ENCODE measurements at places on chromosomes 1 and 21.
A peak's percentile ranks its signal among the peaks of the same experiment; 100 is the strongest.

GRCh38 chr21:22796147-22796546 lies 1797.9 kb downstream of the NCAM2 start:
- no peak for DNase-seq

GRCh38 chr1:36635284-36635683 lies 152.6 kb upstream of the CSF3R start:
- no peak for DNase-seq

DNA sequence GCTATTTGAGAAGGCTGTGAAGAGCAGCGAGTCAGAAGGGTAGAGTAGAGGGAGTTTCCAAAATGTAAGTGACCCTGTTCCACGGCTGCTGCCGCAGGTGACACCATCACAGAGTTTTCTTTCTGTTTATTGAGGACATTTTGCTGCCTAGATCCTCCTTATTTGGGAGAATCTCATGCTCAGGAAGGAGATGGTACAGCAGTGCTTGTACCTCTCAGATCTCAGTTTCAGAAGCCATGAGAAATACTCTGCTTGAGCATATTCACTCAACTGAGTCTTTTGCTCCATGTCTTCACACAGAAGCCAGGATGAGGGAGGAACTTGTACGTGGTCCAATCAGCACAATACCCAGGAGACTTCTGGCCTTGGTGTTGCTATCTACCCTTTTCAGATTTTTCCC lies 1.6 kb downstream of the LCE7A start:
- DNase-seq, result no peak

GRCh38 chr1:151131701-151132334 lies 14.6 kb downstream of the SEMA6C start:
- no peak for DNase-seq

DNA sequence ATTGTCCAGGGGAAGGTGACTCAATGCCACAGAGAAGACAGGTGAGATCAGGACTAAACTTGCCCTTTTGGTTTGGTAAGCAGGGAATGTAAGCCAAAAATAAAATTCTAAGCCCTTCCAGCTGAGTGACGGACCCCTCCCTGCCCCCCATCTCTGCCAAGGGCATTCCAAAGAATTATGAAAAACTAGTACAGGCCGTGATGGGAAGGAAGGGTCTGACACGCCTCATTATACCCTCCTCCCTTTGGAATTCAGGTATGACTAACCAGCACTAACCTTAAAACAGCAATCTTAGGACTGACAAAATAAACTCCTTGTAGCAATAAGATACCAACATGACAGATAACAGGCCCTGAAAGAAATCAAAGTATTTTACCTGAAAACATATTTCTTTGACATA lies 99.6 kb downstream of the GABPA start:
- no peak for DNase-seq

GRCh38 chr1:53580009-53580400 lies 120.8 kb downstream of the DMRTB1 start:
- DNase-seq, result no peak

- DNase-seq, result no peak
These were observed 103.0 kb downstream of the PTGS2 start for GRCh38 chr1:186577216-186577615.

GRCh38 chr1:91631718-91632330 lies 131.2 kb downstream of the CDC7 start:
- no peak for DNase-seq

DNA sequence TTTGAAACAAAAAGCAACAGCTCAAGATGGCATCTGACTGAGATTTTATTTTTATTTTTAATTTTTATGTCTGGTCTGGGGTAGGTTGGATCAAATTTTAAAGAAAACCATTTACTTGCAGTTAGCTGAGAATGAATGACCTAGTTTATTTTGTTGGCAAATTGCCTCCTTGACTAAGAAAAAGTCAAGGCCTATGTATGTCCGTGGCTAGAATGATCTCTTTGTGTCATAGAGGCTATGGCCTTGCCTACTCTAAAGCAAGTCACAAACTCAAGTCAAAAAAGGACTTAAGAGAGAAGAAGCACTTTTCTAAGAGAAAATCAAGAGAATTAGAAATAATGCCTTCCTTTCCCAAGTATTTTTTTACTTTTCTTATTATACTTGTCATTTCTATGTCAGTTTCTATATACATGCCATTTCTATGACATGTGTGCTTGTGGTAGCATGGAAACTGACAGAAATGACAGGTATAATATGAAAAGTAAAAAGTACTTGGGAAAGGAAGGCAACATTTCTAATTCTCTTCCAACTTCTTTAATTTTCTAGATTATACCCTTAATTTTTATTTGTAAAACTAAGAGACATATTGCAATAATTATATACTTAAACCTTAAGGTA lies 136.7 kb downstream of the CENPF start:
- no peak for DNase-seq

DNA sequence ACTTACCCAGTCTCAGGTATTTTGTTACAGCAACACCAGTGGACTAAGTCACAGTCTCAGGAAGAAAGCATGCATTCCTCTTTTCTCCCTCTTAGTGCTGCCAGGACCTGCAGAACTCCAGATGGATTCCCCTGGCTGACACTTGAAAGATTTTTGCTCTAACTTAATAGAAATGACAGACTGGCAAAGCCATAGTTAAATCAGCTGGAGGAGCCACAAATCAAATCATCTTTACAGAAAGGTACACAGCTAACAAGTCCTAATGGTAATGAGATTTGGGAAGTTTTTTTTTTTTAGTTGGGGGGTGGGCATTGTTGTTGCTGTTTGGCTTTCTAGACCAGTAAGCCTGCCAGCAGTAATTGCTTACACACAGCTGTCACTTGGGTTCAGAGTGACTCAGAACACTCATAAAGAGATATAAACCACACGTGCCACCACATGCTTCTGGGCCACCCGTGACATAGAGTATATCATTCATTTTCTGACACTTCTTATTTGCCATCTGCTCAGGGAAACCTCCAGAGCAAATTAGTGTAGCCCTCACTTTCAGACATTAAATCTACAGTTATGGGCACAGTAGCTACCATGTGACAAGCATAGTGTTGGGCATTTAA lies 72.4 kb downstream of the FH start:
- DNase-seq, result no peak

DNA sequence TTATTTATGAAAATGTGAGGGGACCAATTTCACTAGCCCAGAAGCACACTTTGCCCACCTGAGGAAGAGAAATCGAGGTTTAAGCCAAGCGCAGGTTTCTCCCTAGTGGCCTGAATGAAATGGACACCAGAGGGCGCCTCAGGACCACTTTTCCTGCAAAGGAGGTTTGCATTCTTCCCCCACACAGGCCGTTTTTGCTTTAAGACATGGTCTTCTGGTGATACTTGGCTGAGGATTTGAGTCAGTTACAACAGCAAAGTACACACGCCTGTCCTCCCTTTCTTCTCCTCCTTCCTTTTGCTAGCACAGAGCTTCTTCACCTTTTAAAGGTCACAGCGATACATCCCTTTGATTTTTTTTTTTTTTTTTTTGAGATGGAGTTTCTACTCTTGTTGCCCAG lies 5.4 kb downstream of the PLA2G2E start:
- peak; percentile 68 for DNase-seq

DNA sequence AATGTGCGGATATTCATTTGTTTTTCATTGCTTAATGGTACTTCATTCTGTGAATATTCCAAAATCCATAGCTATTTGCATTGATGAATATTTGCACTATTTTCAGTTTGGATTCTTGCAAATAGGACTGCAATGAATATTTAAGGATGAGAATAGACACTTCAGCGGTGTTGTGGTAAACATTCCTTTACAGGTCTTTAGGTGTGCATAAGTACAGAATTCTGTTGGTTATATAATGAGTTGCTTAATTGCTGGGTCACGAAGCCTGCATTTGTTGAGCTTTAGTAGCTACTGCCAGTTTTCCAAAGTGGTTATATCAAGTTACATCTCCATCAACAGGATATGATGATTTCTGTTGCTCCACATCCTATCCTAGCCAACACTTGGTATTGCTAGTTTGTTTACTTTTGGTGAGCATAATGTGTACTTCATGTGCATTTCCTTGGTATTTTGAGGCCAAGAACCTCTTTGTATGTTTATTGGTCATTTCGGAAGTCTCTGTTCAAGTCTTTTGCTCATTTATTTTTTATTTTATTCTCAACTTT lies 64.2 kb upstream of the CYYR1 start:
- DNase-seq, result no peak

GRCh38 chr1:206832352-206832880 lies 33.0 kb upstream of the IL20 start:
- DNase-seq, result no peak

DNA sequence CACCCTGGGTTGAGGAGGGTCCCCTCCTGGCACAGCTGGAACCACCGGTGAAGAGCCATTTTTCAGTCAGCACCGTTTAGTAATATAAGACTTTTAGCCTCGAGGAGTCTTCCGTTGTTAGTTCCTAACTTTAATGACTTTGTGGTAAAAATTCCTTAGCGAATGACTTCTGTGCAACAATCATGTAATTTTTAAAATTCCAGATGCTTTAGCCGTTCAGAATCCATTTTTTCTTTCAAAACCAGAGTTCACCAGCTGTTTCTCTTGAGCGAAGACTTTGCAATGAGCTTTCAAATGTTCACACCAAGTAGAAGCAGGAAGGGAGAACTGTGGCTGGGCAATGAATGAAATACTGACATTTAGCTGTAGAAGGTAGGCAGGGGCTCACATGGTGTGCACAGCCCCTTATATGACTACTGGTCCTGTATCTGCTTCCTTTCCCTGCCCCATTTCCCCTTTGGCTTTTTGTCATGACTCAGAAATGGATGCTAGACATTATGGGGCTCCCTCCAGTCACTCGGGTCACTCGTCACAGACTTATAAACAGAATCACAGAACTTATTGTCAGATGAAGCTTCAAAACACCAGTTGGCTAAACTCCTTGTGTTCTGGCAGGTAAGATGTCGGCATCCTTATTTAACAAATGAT lies 4.1 kb downstream of the DISC1 start:
- no peak for DNase-seq

DNA sequence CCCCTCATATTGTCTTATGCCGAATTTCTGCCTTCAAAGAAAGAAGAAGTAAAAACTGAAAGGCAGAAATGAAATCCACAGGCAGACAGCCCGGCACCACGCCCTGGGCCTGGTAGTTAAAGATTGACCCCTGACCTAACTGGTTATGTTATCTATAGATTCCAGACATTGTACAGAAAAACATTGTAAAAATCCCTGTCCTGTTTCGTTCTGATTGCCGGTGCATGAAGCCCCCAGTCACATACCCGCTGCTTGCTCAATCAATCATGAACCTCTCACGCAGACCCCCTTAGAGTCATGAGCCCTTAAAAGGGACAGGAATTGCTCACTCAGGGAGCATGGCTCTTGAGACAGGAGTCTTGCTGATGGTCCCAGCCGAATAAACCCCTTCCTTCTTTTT lies 49.3 kb downstream of the JMJD4 start:
- DNase-seq, result no peak

DNA sequence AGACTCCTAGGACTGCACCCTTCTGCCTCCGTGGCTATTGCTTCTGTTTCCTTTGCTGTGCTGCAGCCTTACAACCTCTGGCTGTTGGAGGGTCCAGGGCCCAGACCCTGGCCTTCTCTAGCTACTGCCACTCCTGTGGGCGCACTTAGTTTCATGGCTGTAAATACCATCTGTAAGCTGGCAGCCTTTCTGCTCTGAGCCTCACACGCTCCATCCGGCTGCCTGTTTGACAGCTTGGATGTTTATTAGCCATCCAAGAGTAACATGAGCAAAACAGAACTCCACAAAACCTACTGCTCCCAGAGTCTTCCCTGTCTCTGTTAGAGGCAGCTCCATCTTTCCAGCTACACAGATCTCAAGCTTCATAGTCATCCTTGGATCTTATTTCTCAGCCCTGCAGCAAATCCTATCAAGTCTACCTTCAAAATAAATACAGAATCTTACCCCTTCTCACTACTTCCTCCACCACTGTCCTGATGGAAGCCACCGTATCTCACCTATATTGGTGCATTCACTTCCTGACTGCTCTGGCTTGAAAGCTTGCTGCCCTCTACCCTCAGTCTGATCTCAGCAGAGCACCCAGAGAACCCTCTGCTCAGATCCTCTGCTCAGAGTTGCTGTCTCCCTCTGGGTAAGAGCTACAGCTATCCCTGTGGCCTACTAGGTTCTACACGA lies 19.1 kb downstream of the SLC25A33 start:
- DNase-seq, result no peak

- no peak for DNase-seq
These were observed 6.5 kb downstream of the F3 start for GRCh38 chr1:94535095-94535494.

GRCh38 chr1:5814046-5814619 lies 178.1 kb downstream of the NPHP4 start:
- no peak for DNase-seq

DNA sequence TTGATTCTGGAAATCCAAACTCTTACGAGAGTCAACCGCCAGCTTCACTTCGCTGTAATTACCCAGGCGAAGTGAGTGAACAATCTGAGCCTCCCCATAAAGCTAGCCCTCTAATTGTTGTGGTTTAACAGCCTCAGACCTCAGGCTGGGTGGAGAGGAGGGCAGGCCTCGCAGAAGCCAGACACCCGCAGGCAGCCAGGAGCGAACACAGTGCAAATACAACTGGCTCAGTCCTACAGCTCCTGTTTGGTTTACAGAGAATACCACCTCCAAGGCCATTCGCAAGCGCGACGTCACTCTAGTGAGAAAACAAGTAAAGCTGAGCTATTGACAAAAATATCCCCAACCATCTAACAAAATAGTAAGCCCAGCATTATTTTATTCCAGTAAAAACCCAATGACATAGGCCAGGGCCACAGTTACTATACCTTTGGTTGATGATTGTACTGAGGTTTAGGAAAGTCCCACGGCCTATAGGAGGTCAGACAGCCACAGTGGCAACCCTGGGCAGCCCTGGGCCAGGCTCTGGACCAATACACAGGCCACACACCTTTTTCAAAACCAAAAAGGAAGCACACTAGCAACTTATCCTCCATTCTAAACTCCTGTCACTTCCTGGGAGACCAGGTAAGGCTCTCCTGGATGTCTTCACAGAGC lies 163.3 kb downstream of the ETS2 start:
- no peak for DNase-seq

DNA sequence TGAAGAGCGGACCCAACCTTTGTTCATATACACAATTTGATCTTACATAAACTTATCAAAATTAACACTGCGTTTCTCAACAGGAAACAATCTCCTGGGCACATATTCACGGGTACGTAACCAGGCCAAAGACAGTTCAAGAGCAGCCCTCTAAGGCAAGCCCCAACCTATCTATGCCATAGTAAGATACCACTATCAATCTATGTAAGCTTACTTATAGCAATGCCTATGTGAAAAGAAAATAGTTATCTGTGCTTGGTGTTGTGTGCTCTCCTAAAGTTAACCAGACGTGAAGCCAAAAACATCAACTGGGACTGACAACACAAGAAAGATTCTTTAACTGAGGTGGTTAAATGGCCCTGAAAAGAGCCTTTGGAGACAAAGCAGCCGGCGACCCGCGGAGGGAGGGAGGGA lies 49.4 kb upstream of the BOLA1 start:
- no peak for DNase-seq

GRCh38 chr1:163119707-163120106 lies 50.5 kb downstream of the RGS4 start:
- no peak for DNase-seq

GRCh38 chr21:31232344-31232743 lies 111.7 kb downstream of the TIAM1 start:
- DNase-seq, result no peak

Measured in activated naive CD4-positive, alpha-beta T cell (primary cell).